NCI-H460 (cell line): ENCODE measurements at places on chromosomes 3 and 15. TPM values are rescaled to one million over a fixed set of nuclear protein-coding genes. Genes with fewer than 3 reads are reported as not detected.

DNA sequence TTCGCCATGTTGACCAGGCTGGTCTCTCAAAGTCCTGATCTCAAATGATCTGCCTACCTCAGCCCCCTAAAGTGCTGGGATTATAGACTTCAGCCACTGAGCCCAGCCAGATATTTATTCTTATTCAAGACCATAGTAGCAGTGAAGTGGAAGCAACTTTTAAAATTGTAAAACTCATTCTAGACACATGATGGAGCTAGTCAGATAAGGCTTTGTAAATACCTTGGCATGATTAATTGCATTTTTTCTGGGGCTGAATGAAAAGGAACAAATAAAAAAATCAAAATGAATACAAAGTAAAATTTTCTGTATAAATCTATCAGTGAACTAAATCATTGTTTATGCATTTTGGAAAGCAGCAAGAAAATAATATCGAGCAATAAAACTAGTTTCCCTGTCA lies 4.1 kb upstream of the MYO1E start:
- no peak for DNase-seq

- no peak for DNase-seq
These were observed 76.6 kb upstream of the PRTG start for GRCh38 chr15:55819397-55820034.

DNA sequence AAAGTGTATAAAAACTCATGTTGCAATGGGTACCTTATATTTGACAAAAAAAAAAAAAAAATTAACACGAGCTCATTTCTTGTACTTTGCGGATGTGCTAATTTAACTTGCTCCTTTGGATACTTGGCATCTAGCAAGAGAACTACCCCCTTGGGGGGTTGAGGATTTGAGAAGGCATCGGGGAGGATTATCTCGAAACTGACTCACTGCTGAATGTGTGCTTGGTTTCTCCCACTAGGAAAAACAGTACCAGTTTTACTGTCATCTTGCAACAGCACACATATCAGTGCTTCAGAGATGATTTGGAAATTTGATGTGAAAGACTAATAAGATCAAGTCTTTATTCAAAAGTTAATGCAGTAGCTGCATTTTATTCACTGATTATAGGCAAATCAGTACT lies 891 bp downstream of the EXOG start:
- DNase-seq, result no peak

- DNase-seq, result no peak
These were observed 83.1 kb downstream of the XXYLT1 start for GRCh38 chr3:195187609-195188425.

DNA sequence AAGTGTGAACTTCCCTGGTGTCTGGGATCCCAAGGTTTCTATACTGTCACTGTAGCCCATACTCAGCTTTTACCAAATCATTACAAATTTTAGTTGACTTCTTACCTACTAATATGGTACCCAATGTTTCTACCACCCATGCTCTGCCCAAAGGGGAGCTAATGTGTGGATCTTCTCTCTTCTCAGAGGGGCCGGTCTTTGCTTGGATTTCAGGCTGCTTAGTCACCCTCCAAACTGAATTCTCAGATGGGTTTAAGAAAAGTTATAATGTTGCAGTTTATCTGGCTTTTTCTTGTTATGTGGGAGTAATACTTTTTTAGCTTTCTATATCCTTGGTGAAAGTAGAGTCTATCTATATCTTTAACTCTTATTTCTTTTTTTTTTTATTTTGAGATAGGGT lies 67.1 kb upstream of the AKAP13 start:
- no peak for DNase-seq

DNA sequence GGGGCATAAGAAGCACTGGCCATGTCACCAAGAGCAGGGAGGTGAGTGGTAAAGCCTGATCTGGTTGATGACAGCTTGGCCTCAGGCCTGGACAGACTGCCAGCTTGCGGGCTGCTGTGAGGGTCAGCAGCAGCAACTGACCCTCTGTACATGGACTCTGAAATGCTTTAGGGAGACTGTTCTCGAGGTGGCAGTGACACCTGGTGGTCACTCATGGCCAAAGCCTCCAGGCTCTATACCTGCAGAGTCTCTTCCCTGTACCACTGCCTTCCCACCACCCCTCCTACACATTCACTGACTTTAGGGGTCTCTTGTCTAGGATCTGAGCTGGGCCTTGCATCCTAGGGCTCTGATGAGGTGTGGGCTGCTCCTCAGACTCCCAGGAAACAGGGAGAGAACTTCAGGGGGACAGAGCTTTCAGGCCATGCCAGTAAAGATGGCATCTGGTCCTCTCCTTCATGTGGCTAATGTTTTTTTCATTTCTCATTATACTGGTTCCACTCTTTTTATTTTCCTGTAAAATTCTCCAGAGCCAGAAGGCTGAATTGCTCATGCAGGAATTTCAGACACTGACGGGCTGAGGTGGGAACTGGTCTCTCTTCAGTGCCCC lies 17.2 kb upstream of the TIMP4 start:
- DNase-seq, result no peak

DNA sequence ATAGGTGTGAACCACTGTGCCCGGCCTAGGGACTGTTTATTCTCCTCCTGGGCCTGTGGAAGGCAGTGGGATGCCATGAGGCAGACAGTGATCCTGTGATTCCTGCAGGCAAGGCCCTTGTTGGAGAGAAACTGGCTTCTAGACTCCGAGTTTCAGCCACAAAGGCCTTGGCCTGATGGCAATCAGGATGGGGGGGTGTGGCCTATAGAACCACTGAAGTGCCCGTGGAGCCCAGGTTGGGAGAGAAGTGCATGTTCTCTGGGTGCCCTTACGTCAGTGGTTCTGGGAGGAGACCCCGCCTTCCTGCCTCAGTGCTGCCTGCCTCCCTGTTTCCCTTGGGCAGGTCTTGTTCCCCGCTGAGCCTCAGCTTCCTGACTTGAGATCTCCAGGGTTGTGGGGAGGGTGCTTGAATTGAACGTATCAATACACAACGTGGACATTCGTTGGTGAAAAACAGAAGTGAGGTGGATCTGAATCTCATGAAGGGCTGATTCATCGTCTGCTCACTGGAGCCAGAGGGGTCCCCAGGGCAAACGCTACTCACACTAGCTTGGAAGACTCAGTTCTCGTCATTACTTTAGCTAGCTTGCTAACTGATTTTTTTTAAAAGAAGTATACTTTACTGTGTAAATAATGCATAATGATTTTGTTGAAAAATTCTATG lies 31.8 kb downstream of the IRAK2 start:
- DNase-seq, result no peak

- DNase-seq, result no peak
These were observed 832 bp downstream of the NR2E3 start for GRCh38 chr15:71811036-71811736.

DNA sequence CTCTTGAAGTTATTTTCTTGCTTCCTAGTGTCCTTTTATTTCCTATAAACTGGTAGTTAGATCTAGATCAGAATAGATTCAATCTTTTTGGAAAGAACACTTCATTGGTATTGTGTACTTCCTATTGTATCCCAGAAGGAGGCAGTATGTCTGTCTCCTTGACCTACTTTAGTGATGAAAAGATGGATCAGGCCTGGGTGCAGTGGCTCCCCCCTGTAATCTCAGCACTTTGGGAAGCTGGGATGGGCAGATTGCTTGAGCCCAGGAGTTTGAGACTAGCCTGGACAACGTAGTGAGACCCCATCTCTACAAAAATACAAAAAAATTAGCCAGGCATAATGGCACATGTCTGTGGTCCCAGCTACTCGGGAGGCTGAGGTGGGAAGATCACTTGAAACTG lies 12.0 kb downstream of the BSN start:
- no peak for DNase-seq

GRCh38 chr3:170359178-170359704 lies 1.7 kb downstream of the SKIL start:
- no peak for DNase-seq

- DNase-seq, result no peak
These were observed 105.2 kb upstream of the KLHL25 start for GRCh38 chr15:85899927-85900326.

- no peak for DNase-seq
These were observed 2.9 kb downstream of the SH3GL3 start for GRCh38 chr15:83449937-83450506.

DNA sequence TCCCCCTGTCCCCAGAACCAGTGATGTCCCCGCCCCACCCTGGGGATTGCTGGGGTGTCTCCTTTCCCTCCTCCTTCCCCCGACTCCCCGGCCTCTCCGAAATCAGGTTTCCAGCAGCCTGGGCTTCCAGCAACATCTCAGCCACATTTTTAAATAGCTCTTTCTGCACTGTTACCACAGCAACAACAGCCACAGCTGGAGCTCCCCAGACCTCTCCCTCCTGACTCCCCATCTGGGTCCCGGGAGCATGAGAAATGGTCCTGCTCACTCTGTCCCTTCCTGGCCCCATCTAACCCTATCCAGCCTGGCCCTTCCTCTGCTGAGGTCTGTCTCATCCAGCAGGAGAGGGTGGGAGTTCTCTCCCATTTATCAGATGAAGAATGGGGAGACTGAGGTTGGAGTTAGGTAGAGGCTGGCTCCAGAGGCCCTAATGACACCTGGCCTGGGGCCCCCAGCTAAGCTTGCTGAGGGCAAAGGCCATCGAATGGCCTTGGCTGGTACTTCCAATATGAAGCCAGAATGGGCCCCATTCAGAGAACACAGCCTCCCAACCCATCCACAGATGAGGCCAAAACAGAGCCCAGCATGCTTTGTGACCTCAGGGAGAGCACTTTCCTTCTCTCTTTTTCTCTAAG lies 1.5 kb downstream of the CAMK1 start:
- no peak for DNase-seq

Gene CHRFAM7A
- 1.3 and 4.5 TPM in 2 replicates for total RNA-seq

Gene SMAD6
- 4.0 and 4.8 TPM in 2 replicates for total RNA-seq

Gene FBXL22
- total RNA-seq, result not detected in 2 replicates

Gene CKMT1A
- 1.2 TPM in 2 replicates for total RNA-seq

Gene CATSPER2
- total RNA-seq, result 1.5 TPM in 2 replicates

Gene ALDH1L1
- total RNA-seq, result 0.46 and 0.54 TPM in 2 replicates
